Muscle of leg (tissue), 16 donors: ENCODE measurements at places on chromosomes 4 and X. TPM values are rescaled to one million over a fixed set of nuclear protein-coding genes. Genes with fewer than 3 reads are reported as not detected.

Gene GRIA3
- 2.2 TPM for total RNA-seq

Gene QRFPR
- total RNA-seq: 1.1 TPM

Gene TENT5D
- not detected for total RNA-seq

Gene XK
- total RNA-seq: 3.7 TPM

Gene PRDM8
- 4.7 TPM for total RNA-seq
